ENCODE measurements at places on chromosomes 13 and 19. TPM values are rescaled to one million over a fixed set of nuclear protein-coding genes. Genes with fewer than 3 reads are reported as not detected.

Gene ZNF837
- 1.6 TPM for polyA plus RNA-seq

Gene ITGBL1
- polyA plus RNA-seq, result 2.7 TPM

Gene LRRC63
- not detected for polyA plus RNA-seq

Gene ZNF30
- polyA plus RNA-seq, result 1.3 TPM

Gene ZNF729
- polyA plus RNA-seq, result not detected

Gene ICAM4
- polyA plus RNA-seq, result 0.44 TPM

Gene ZNF582
- polyA plus RNA-seq, result 2.2 TPM

GRCh38 chr19:47001584-47001983, 18.1 kb upstream of the NPAS1 start:
- DNase-seq, result no peak

- DNase-seq, result no peak
These were observed 3.2 kb downstream of the STX10 start for GRCh38 chr19:13146763-13147563.

- DNase-seq, result no peak
These were observed 108.8 kb downstream of the NDFIP2 start for GRCh38 chr13:79589603-79590393.

DNA sequence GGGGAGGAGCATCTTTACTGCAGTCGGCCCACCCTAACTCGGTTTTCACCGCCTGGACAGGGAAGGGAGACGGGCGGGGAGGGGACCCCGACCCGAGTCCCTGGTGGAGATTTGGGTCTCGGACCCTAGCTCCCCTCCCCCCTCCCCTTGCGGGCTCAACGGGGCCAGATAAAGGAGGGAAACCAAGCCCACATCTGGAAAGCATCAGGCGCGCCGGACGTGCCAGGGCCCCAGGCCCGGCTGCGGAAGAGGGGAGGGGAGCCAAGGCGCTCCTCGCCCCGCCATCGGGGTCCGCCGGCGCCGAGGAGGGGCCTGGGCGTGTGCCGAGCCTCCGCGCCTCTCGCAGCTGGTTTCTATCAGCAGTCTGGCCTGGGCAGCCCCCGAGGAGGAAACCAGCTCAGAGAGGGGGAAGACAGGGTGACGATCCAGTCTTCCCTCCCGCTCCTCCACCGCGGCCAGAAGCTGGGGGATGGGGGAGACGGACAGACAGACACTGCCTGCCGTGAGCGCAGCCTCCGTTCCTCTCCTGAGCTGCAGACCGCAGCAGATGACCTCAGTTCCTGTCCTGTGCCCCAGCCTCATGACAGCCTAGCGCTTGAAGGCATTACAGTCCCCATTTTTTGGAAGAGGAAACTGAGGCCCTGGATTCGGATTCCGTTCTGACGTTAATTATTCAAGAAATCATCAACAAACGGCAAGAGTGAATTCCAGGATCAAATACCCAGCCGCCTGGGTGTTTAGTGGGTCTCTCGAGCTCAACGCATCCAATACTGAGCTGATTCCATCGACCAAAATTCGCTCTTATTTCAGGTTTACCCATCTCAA, 3.6 kb upstream of the GNG8 start:
- DNase-seq, result no peak

DNA sequence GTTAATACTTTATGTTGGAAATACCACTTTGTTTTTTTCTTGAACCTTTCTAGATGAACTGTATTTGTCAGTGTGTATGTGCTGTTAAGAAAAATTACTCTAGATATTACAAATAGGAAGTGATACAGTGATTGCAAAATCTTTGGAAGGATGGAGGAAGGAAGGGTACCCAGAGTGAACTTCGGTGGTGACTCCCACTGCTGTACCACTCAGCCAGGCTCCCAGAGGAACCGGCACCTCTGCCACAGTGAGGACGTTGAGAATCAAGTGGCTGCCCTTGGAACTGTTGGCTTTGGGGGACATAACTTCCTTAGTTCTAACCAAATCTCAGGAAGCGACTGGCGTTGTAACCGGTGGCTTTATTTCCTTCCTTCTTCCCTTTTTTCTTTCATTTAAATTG, 184.7 kb downstream of the PCCA start:
- DNase-seq, result no peak

DNA sequence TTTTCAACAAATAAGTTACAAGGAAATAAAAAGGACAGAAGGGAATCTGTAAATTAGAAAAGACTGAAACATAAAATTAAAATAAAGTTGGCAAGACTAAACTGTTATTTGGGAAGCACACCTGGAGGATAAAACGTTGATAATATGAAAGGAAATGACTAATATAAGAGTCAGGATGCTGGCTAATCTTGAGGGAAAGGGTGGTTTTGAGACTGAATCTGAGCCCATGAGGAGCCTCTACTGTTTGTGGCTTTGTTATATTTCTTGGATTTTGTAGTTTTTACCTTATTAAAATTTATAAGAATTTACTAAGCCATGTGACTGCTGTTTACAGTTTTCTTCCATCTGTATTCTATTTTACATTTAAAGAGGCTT, 718.0 kb upstream of the SPRY2 start:
- peak; percentile 46 for DNase-seq

DNA sequence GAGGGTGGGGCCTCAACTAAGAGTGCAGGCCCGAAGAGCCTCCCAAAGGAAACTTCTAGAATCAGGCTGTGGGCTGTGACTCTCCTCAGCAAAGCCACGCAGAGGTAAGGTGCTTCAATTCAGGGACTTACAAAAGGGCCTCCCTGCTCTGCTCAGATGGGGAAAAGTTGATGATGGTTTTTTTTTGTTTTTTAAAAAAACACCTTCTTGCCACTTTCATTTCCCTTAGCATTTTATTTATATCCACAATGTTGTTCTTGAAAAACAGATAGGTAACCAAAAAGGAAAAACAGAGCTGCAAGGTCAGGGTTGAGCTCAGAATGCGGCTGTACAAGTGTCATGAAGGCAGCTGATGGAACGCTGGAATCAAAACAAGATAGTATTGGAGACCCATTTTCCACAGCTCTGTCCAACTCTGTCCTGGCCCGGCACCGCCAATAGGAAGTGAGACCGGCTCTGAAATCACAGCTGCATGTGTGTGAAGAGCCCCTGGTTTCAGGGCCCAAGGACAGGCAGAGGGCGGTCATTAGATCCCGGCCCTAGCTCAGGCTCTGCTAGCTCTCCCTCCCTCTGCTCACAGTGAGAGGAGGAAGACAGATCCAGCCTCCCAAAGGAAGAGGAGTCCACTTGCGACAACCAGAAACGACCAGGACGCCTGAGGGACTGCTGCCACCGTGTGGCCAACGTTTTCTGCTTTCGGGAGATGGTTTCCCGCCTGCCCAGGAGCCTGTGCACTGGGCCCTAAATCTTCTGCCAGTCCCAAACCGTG, 58.3 kb downstream of the KLF2 start:
- peak; percentile 86 for DNase-seq

DNA sequence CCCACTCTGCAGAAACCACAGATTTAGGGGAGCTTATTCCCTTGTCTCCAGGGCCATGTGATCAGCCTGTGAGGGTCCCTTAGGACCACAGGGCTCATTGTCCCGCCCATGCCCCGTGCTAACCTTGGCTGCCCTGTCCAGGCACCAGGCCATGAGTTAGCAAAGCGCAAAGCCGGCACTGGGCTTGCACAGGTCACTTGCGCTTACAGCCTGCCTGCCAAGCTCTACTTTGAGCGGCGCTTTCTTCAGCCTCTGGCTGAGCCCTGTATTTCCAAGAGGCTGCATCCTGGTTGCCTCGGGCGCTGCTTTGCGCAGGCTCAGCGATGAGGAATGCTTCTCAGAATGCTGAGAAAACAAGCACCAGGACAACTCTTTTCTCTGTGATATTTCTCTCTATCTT, 188.0 kb downstream of the TDRD3 start:
- no peak for DNase-seq

DNA sequence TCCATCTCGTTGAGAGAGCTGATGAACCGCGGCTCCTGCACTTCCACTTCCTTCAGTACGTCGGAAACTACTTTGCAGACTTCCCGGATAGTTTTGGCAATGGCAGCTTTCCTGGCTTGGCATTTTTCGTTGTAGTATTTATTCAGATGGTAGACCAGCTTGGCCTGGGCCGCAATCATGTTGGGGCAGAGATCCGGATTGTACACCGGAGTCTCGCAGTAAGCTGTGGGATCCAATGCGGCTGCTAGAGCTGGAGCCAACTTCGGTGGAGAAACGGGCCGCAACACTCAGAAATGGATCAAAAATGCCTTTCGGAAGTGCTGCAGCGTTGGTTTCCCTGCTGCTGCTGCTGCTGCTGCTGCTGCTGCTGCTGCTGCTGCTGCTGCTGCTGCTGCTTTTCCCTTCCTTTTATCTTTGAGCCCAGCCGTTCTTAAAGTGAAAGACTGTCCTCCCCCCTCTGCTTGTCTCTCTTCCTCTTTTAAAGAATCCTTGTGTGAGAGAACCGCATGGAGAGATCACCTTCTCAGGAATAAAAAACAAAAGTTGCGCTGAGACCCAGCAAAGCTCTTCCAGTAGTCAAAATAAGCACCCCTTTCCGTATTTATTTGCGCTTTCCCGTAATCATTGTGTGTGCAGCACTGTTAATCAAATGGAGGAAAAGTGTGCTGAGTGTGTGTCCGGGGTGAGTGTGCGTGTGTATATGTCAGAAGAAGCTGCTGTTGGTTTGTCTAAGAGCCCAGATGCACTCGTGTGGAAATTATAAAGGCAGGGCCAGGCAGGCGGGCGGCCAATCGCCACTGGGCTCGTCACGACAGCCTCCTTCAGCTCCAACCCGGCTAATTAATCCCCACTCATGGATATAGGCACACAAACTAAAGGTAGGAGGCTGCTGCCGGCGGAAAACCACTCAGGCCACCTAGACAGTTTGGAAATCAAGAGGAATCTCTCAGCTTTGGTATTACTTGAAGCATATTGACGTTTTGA, at the start of gene MAB21L1:
Gene MAB21L1 (minus strand): TSS at position 730 of the 984 bp plus-strand sequence. CDS start 551 bp downstream, at position 179.
- DNase-seq, result peak; percentile 24

- no peak for DNase-seq
These were observed 159.5 kb downstream of the RBM26 start for GRCh38 chr13:79246578-79246949.

DNA sequence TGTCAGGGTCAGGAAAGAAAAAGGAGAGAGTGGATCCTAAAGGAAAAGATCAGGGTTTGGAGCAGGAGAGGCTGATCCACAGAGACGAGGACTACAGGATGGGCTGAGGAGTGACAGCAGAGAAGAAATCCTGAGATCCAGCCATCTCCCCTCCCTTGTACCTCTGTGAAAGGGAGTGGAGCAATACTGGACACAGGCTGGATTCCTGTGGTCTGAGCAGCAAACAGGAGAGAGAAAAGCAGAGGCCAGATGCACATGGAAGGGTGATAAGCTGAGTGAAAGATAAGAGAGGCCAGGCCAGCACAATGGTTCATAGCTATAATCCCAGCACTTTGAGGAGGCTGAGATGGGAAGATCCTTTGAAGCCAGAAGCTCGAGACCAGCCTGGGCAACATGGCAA, 472.1 kb upstream of the TSHZ3 start:
- DNase-seq, result no peak

Measured in endothelial cell of umbilical vein (primary cell).